GM23248 (cell line): ENCODE measurements at places on chromosomes 5 and 9. TPM values are rescaled to one million over a fixed set of nuclear protein-coding genes. Genes with fewer than 3 reads are reported as not detected.

GRCh38 chr5:43422143-43422542 lies 10.0 kb upstream of the CCL28 start:
- DNase-seq: peak; percentile 39

- DNase-seq: no peak
Measured at GRCh38 chr5:39177631-39177964, 41.8 kb downstream of the FYB1 start.

DNA sequence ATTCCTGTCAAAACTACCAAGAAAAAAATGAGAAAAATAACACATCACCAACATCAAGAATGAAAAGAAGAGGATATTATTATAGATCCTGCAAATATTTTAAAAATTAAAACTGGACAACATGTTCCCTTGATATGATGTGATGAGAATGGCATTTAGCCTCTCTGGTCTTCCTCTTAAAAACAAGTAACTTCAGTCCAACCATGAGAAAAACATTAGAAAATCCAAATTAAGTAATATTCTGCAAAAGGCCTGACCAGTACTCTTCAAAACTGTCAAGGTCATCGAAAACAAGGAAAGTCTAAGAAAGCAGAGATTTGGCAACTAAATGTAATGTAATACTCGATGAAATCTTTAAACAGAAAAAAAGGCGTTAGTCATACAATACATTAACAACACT lies 167.1 kb upstream of the SNX2 start:
- no peak for DNase-seq

DNA sequence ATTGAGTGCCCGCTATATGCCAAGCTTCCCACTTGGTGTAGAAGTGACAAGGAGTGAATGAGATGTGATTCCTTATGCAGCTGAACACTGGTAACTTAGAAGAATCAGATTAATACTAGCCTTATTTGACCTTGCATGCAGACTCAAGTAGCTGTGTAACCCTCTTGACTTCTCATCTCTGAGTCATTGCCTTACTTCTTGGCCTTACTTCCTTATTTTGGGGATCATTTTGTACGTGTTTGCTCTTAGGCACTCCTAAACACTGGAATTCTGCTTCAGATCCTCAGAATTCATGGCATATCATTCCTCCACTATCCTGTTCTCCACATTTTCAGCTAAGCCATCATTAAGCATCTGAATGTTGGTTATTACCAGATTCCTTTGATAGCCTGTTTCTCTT lies 948.9 kb upstream of the ARRDC3 start:
- peak; percentile 65 for DNase-seq

DNA sequence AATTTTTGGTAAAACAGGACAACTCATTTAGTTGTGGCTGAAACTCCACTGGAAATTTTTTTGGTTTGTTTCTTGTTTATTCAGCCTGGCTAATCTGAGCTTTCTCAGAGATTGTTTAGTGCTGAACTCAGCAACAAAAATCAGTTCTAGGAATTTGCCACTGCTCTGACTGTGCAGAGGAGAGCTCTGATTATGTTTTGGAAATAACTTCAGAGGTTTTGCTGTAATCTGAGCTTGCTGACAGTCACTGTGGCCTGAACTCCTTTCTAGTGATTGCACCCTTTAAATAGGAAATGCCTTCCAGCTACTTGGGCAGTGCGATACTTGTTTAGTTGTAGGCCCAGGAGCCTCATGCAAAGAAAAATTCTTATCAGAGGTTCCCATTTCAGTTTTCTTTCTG lies 60.2 kb downstream of the OSTF1 start:
- peak; percentile 90 for DNase-seq

BARHL1 gene
- not detected in 2 replicates for polyA plus RNA-seq
